Left renal cortex interstitium (tissue), 4 donors: ENCODE measurements at places on chromosomes 7 and 10.

GRCh38 chr7:21469894-21470293, 42.0 kb downstream of the SP4 start:
- DNase-seq: no peak

- no peak for DNase-seq
These were observed 13.1 kb upstream of the TMEM213 start for GRCh38 chr7:138784692-138785091.

GRCh38 chr7:76505168-76506080, 4.9 kb upstream of the UPK3B start:
- no peak for DNase-seq

GRCh38 chr10:8050556-8051108, 3.9 kb upstream of the GATA3 start:
- DNase-seq: no peak
